ENCODE measurements at places on chromosomes 5 and 9. TPM values are rescaled to one million over a fixed set of nuclear protein-coding genes. Genes with fewer than 3 reads are reported as not detected.

DNA sequence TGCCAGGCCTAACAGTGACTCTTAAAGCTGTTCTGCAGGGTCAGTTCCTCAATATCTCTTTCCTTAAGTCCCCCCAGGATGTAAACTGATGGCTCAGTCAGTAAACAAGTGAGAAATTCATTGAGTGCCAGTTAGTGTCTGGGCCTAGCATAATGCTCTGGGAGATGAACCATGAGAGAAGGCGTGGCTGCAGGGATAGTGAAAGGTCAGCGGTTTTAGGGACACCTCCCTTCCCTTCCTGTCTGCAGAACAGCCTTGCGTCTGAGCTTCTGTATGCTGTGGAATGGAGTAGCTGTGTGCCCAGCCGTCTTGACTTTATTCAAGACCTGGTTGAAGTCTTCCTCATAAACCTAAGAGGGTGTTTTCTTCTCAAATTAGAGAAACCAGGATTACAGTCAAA is 46.7 kb upstream of the DMRT3 start:
- no peak for DNase-seq

- DNase-seq = no peak
Measured at GRCh38 chr5:170623576-170624181, 119.9 kb downstream of the KCNIP1 start.

- no peak for DNase-seq
Measured at GRCh38 chr5:53019320-53019719, 30.2 kb downstream of the ITGA2 start.

GRCh38 chr9:127977884-127978647 is 2.7 kb downstream of the EEIG1 start:
- DNase-seq = no peak

DNA sequence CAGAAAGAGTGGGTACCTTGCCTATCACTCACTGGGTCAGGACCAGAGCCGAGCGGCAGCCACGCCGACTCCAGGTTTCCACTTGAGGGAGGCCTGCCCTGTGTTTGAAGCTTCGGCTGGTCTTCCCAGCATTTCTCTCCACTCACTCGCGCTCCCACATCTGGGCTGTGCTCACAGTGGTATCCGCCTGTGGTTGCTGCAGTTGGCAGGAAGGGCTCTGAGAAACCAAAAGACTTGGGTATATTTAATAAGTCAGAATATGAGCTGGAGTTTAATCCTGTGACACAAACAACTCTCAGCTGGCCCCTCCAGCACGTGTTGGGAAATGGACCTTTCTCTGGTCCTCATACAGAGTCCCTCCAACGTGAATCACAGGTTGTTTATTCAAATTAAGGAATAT is 70.9 kb downstream of the SPRY4 start:
- DNase-seq = no peak

GRCh38 chr5:39340506-39340905 is 23.8 kb downstream of the C9 start:
- no peak for DNase-seq

GRCh38 chr9:134847752-134848432 is 32.7 kb upstream of the FCN2 start:
- DNase-seq = no peak

DNA sequence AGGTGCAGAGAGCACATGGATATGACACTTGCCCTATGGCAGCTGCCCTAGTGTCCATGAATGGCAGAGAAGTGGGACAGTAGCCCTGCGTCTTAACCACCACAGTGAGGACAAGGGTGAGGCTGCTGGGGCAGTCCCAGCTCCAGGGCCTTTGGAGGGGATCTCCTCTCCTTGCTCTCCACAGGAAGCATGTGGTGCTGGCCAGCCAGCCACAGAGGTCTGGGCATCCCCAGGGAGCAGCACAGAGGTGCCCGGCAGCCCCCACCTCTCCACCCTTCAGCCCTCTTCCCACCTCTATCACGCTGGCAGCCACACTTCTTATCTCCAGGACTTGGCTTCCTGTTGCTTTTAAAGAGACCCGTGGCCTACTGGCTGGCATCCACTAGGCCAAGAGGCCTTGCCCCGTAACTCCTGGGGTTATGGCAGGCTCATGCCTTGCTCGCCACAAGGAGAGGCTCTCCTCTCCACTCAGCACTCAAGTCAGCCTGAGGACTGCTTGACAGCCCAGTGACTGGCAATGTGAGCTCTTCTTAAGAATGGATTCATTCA is 21.9 kb downstream of the CSF2 start:
- no peak for DNase-seq

GRCh38 chr9:98658951-98659351 is 49.8 kb downstream of the GABBR2 start:
- no peak for DNase-seq

DNA sequence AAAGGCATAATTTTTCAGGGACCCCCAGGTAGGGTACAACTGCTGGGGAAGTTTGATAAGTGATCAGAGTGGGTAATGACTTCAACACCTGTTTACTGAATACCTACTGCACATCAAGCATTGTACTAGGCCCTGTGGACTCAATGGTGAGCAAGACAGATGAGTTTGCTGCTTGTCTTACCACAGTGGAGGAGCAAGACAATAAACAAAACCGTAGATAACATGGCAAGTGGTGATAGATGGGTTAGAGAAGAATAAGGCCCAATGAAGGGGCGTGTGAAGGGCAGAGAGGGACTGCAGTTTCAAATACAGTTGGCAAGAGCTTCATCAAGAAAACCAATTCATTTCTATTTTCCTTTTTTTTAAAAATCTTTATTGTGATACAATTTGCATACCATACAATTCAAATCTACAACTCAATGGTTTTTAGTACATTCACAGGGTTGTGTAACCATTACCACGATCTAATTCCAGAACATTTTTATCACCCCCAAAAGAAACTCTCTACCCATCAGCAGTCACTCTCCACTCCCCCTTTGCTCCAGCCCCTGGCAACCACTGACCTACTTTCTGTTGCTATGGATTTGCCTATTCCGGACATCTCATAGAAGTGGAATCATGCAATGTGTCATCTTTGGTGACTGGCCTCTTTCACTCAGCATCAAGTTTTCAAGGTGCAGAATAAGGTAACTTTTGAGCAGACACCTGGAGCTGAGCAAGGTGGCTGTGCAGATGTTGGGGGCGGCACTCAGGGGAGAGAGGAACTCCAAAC is 31.9 kb upstream of the HAND1 start:
- no peak for DNase-seq

DNA sequence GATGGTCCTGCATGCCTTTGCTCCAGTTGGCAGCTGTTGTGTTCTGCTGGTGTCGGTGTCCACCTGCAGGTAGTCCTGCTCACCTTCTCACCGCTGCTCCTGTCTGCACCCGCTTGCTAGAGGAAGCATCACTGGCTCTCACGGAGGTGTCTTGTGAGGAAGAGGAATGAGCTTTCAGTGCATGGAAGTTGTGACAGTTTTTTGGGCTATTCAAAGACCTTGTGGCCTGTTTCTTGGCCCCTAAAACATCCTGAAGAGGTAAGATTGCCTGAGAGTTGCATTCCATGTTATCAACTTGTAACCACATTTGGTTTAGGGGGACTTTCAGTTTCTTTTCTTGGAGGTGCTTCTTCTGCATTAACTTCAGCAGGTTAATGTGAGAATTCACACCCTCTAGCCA is 85.6 kb downstream of the MACROH2A1 start:
- DNase-seq = no peak

DNA sequence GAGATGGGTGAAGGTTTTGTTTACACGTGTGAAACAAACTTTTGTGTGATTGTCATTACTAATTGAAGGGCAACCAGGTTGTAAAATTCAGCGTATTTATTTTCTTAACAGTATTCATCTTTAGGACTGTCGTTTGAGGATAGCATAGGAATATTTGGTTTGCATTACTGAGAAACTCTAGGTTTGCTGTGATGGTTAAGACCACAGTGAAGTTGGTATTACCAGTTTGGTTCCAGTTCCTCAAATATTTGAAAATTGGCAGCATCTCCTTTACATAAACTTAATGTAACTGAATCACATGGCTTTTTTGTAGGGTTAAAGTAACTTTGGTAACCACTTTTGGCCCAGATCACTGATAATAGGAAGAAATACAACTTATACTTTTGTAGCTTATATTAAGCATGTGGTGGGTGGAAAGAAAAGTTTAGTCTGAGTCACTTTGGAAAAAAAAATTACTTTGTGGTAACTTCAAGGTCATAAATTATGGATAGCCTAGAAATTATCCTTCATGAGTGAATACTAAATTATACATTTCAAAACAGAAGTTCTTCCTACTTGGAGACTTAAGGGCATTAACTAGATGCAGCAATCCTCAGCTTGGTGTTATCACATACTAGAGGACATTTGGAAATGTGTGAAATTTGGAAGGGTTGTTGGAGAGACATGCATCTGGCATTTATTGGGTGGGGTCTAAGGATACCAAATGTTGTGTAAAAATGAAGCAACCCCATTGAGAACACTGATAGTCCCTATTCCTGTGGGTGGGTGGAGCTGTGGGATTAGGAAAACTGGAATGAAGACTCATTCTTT is 33.9 kb downstream of the G3BP1 start:
- no peak for DNase-seq

DNA sequence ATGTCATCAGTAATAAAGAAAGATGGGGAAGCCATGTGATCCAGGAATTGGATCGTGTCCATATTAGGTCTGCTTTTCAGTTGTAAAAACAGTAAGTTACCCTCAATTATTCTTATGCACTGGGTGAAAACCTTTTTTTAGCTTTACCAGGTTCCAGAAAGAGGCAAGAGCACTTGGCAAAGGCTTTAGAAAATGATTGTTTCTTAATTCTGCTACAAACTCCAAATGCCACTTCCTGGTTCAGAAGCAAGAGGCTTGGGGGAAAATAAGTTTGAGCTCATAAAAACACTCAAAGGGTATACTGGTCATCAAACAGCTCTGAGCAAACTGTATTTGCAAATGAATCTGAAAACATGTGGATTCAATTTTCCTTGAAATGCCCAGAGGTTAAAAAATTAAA is 615.6 kb downstream of the EBF1 start:
- no peak for DNase-seq

DNA sequence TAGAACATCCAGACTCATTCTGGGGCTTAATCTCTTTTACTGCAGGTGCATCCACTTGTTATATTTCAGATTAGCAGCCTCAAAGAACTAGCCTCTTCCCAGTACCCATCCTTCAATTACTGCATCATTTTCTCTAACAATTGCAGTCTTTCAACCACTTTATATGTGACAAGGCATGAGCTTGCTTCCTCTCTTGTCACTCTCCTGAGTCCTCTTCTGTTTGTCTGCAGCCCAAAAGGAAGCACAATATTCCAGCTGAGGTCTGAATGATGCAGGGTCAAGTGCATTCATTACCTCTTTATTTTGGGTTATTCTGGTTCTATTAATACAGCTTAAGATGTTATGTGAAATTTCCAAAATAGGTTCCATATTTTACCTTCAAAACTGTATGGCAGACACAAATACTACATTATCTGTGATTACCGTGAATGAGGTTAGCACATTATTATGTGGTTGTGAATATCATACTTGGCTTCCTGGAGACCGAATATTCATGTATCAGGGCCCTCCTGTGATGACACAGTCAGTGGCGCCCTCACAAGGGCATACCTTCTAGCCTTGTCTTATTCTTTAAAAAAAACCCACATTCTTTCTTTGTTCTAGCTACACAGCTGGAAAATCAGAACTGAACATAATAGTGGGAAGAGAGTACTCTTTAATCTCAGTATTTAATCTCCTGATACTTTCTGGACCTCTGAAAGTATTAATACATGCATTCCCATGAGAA is 323.8 kb downstream of the PDE4D start:
- no peak for DNase-seq

GRCh38 chr5:150502106-150502505 is 5.8 kb upstream of the NDST1 start:
- no peak for DNase-seq

- DNase-seq = no peak
Measured at GRCh38 chr5:39584927-39585326, 160.1 kb upstream of the DAB2 start.

DNA sequence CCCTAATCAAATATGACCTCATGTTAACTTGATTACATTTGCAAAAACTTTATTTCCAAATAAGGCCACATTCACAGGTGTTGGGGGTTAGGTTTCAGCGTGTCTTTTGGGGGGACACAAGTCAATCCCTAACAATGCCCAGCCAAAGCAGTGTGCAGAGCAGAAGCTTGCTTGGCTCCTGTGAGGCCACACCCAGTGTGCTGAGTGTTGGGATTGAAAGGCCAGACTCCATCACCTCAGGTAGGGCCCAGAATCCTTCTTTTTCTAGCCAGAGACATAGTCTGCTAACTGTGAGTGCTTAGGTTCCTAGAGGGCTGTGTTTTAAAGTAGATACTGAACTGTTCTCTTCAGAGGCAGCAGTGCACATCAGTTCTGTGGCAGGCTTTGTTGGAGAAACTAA is 27.9 kb downstream of the KDM4C start:
- no peak for DNase-seq

DNA sequence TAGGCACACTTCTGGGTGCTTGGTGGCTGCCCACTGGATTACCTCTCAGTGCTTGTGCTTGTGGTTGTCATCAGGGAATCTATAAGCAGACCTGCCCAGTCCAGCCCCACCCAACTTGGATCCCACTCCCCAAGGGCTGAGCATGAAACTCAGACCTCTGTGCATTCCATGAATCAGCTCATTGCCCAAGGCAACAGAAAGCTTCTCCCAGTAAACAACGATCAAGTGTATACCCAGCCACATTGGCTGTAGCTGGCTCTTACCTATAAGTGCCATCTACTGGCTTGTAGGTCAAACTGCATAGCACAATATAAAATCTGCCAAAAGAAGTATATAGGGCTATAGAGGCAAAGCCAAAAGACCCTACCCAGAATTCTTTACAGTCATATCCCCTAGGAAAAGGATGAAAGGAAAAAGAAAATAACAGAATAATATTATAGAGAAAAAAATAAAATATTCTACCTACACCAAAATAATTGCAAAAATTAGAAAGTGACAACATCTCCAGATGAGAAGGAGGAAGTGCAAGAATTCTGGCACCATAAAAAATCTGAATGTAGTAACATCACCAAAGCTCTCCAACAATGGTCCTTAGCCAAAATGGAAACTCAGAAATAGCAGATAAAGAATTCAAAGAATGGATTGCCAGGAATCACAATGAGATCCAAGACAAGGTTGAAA is 321.0 kb upstream of the TRPC7 start:
- peak; percentile 5 for DNase-seq

DNA sequence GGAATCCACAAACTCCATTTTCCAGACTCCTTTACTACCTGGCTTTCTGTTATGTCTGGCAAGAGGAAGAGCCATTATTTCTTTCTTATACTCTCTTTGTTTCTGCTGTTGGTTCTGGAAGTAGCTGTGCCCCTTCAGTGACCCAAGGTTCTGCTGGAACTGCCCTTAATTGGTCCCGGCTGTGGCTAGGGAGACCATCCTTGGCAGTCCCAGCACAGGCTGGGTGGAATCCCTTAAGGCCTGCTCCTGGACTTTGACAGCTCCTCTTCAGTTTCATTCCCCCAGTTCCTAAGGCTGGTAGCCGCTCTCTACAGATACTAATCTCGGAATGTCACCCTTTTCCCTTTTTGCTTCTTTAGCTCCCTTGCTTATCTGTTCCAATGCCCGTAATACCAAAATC is 81.9 kb upstream of the GLIS3 start:
- no peak for DNase-seq

ZFP2 gene
- total RNA-seq = 2.9 TPM

MORN5 gene
- total RNA-seq = not detected

SPAG8 gene
- not detected for total RNA-seq

OR1J2 gene
- not detected for total RNA-seq

HBEGF gene
- 31.6 TPM for total RNA-seq

IGFBPL1 gene
- total RNA-seq = 2.5 TPM

FBP1 gene
- 2.5 TPM for total RNA-seq

NFIB gene
- total RNA-seq = 3.3 TPM

TMEM215 gene
- not detected for total RNA-seq

All from kidney epithelial cell (primary cell).